ENCODE measurements at places on chromosomes 4 and X. TPM values are rescaled to one million over a fixed set of nuclear protein-coding genes. Genes with fewer than 3 reads are reported as not detected.

DNA sequence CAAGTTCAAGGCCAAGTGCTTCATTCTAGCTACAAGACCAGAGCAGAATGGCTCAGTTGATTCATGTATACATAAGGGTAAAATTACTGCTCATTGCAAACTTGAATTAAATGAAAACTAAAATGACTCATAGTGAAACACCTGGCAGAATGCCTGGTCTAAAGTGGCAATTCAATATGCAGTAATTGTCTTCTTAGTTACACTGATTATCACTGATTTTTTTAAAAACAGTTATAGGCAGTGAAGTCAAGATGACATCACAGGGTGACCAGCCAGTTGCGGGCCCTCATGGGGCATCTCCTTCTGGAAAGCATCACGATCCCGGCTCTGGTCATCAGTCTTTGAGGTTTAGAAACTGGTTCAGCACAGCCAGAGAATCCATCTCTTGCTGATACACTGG, 154.2 kb downstream of the RAB28 start:
- DNase-seq, result no peak

GRCh38 chr4:67037504-67038227, 507.6 kb downstream of the CENPC start:
- DNase-seq, result no peak

GRCh38 chrX:31265383-31265782, 193.5 kb upstream of the FTHL17 start:
- no peak for DNase-seq

DNA sequence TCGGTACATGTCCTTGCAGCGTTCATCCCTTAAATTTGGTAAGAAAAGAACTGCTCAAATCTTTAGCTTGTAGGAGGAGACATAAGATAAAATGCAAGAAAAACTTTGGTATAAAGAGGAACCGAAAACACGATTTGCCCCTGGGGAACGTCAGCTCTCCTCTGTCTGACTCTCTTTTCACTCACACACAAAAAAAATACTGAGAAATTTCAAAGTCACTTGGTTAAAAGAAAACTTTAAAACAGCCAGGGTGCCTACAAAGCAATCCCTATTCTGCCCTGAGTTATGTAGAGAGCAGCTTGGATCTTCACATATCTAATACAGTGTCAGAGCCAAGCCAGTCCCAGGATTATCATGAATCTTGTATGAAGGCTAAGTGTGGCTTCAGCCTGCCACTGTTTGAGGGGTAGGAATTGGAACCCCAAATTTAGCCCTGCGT, 248.5 kb upstream of the CXXC4 start:
- DNase-seq, result no peak

PCYT1B gene
- not detected for total RNA-seq

ARHGAP36 gene
- total RNA-seq, result not detected

QRFPR gene
- not detected for total RNA-seq
